ENCODE measurements at places on chromosomes 12 and 14. TPM values are rescaled to one million over a fixed set of nuclear protein-coding genes. Genes with fewer than 3 reads are reported as not detected.
A peak's percentile ranks its signal among the peaks of the same experiment; 100 is the strongest.

DNA sequence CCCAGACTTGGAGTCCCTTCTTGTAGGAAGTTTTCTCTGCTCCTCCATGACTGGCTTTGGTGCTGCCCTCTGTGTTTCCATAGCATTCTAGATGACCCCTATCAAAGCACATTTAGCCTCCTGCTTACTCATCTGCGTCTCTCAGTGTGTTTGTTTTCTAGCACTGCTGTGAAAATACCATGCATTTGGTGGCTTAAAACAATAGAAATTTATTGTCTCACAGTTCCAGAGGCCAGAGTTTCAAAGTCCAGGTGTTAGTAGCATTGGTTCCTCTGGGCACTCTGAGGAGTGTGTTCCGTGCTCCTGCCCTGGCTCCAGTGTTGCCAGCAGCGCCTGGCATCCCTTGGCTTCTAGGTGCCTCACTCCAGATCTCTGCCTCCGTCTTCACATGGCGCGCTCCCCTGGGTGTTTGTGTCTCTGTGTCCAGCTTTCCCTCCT lies 86.1 kb downstream of the CACNA1C start:
- no peak overlapping the region for H3K27ac ChIP-seq
- no peaks in the 10 kb centered on the region for H3K36me3 ChIP-seq
- H3K27me3 ChIP-seq = no peaks in the 10 kb centered on the region
- no peak overlapping the region for H3K4me3 ChIP-seq

GRCh38 chr12:27385766-27386564 lies 53.3 kb downstream of the BMAL2 start:
- no peaks in the 10 kb centered on the region for H3K36me3 ChIP-seq
- H3K4me1 ChIP-seq = no peaks in the 10 kb centered on the region
- H3K27ac ChIP-seq = no peak overlapping the region
- no peak overlapping the region for H3K4me3 ChIP-seq
- H3K27me3 ChIP-seq = no peaks in the 10 kb centered on the region

DNA sequence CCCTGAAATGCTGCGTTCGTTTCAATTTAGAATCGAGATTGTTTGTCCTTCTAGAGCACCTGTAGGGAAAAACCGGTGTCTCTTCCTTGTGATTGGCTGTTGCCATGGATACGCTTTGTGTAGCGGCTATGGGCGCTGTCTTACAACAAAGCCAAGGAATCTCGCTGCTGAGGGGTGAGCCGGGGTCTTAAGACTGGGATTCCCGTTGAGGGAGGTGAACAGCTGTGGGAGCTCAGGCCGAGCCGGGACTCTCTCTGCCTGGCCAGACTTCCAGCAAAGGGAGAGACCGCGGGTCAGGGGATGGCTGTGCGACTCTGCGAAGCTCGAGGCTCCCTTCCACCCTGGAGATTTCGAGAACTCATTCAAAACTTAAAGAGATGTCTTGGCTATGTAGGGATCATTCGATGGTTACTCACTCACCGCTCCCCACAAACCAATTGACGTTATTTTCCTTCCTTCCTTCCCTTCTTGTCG lies at the start of the genes LRRIQ1 and TSPAN19:
Gene LRRIQ1 (plus strand): TSS at position 118 of the 474 bp plus-strand sequence. CDS start 1,826 bp downstream, outside the sequence.
Gene TSPAN19 (minus strand): TSS at position 44 of the 474 bp plus-strand sequence. CDS start 6,331 bp downstream, outside the sequence.
- peak; percentile 83 for DNase-seq
- no peak within 1 kb of the TSS for H3K27ac ChIP-seq
- peak within 1 kb of the TSS; percentile 85 for H3K4me3 ChIP-seq
- no peaks in the 10 kb centered on the region for H3K36me3 ChIP-seq
- no peaks in the 10 kb centered on the region for H3K27me3 ChIP-seq

DNA sequence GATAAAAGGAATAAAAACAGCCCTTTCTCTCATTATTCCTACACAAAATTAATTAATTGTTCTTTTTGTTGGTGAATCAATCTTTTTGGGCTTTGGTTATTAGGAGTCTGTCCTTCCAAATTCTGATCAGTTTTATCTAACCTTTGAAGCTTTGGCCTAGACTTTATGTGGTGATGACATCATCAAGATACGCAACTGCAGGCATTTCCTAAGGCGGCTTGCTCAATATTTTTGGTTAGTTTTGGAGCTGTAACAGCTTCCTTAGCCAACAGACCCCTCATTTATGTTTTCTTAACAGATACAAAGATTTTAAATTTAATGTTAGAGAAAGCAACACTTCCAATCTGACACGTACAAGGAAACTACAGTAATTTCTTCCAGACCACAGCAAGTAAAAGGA lies 87.8 kb upstream of the PDE3A start:
- no peaks in the 10 kb centered on the region for H3K27me3 ChIP-seq
- H3K4me1 ChIP-seq = no peaks in the 10 kb centered on the region
- H3K36me3 ChIP-seq = no peaks in the 10 kb centered on the region
- H3K4me3 ChIP-seq = no peak overlapping the region
- no peak for DNase-seq

DNA sequence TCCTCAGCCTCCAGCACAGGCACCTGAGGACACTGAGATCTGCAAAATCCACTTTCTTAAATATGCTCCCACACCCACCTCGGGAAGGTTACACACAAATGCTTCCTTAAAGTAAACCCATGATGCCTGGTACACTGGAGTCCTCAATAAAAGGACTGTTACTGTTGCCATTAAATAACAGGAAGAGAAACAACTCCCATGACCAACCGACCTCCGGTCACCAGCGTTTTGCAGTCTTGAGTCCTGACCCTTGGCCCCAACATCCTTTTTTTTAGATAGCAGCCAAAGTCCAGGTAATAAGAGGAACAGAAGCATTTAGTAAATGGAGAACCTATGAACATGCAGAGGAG lies 42.4 kb downstream of the ITPK1 start:
- H3K36me3 ChIP-seq = no peaks in the 10 kb centered on the region
- H3K27me3 ChIP-seq = no peaks in the 10 kb centered on the region
- no peak overlapping the region for H3K4me3 ChIP-seq
- H3K27ac ChIP-seq = no peak overlapping the region

DNA sequence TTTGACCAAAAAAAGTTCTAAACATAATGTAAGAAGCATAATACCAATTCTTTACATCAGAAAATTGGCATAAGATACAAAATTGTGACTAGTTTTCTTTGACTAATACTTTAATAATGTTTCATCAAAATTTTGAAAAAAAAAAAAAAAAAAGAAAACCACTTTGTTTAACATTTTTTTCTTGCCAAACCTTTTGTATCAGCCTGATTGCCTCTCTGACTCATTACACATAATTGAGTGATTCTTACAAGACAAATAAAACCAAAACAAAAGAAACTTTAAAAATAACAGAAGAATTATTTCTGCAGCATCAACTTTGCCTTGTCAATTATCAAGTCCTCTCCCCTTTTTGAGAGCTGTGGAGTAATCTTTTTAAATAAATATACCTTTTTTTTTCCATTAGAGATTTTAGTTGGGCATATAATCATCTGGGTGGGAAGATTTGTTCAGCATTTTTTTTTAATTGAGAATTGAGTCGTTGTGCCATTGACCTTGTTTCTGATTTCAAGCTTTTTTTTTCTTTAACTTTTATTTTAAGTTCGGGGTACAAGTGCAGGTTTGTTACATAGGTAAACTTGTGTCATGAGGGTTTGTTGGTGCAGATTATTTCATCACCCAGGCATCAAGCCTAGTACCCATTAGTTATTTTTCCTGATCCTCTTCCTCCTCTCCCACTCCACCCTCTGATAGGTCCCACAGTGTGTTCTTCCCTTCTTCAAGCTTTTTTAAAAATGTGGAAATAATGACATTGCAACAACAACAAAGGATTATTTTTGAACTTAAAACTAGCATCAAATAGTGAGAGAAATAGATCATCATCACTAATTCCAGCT lies 45.8 kb upstream of the HMGA2 start:
- no peak for DNase-seq
- no peaks in the 10 kb centered on the region for H3K36me3 ChIP-seq
- H3K4me3 ChIP-seq = no peak overlapping the region
- no peaks in the 10 kb centered on the region for H3K27me3 ChIP-seq

The GPRC5D gene
- not detected for total RNA-seq

The USP44 gene
- total RNA-seq = 9.1 TPM

GRCh38 chr12:1993341-1993740 lies 10.9 kb downstream of the DCP1B start:
- no peaks in the 10 kb centered on the region for H3K27me3 ChIP-seq
- H3K36me3 ChIP-seq = no peaks in the 10 kb centered on the region
- no peak for DNase-seq
- H3K4me1 ChIP-seq = no peaks in the 10 kb centered on the region
- no peak overlapping the region for H3K4me3 ChIP-seq

GRCh38 chr12:124175704-124176103 lies 119.2 kb upstream of the RFLNA start:
- no peak overlapping the region for H3K4me3 ChIP-seq
- no peak for DNase-seq
- H3K36me3 ChIP-seq = no peaks in the 10 kb centered on the region
- H3K27ac ChIP-seq = no peak overlapping the region
- H3K27me3 ChIP-seq = no peaks in the 10 kb centered on the region

The TAS2R9 gene
- not detected for total RNA-seq

- H3K4me1 ChIP-seq = no peaks in the 10 kb centered on the region
- no peaks in the 10 kb centered on the region for H3K27me3 ChIP-seq
- H3K27ac ChIP-seq = no peak overlapping the region
- DNase-seq = no peak
- H3K4me3 ChIP-seq = no peak overlapping the region
Measured at GRCh38 chr12:21949036-21949435, 7.8 kb upstream of the ABCC9 start.

The PRH1 gene
- 62.9 TPM for total RNA-seq

DNA sequence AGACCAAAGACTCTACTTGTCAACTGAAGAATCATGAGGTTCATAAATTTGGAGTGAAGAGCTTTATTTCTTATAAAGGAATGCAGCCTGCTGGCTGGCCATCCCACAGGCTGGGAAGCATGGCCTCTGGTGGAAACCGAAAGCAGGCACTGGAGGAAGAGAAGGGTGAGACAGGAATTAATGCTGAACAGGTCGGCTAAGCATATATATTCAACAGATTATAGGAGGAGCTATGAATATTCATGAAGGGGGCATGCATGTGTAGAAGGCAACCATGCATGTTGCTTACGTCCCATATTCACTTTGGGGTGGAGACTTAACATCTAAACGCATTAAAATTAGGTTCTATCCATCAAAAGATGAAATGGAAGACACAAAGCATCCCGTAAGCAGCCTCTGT lies 20.6 kb upstream of the RGS6 start:
- H3K27me3 ChIP-seq = no peaks in the 10 kb centered on the region
- H3K36me3 ChIP-seq = no peaks in the 10 kb centered on the region
- no peak overlapping the region for H3K4me3 ChIP-seq
- no peak for DNase-seq

The TMEM63C gene
- 0.67 TPM for total RNA-seq

DNA sequence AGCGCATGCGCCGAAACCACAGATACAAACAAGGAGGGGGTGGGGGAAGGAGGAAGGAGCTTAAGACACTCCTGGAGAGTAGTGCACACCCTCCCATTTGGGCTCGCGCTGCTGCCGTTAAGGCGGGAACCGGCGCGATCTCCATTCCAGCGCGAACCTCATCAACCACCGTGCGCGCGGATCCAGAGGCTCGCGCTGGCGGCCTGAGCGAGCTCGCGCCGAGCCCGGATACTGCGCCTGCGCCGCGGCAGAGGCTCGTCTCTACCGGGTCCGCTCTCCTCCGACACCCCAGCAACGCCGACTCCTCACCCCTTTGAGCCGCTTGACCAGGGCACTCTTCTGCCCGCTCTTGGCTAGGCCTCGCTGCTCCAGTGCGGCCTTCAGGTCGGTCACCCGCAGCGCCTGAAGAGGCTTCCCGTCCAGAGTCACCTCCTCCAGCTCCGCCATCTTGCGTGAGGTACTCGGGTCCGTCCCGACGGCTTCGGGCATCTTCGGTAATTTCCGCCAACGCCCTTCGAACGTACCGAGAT lies at the start of gene ACIN1:
Gene ACIN1 (minus strand): TSS at position 471 of the 530 bp plus-strand sequence. CDS start 24 bp downstream, at position 447.
- H3K4me3 ChIP-seq = peak within 1 kb of the TSS; percentile 92
- no peaks in the 10 kb centered on the region for H3K27me3 ChIP-seq
- DNase-seq = no peak
- H3K36me3 ChIP-seq = peaks cover 27% of the 10 kb centered on the region
- peaks cover 55% of the 10 kb centered on the region for H3K4me1 ChIP-seq

DNA sequence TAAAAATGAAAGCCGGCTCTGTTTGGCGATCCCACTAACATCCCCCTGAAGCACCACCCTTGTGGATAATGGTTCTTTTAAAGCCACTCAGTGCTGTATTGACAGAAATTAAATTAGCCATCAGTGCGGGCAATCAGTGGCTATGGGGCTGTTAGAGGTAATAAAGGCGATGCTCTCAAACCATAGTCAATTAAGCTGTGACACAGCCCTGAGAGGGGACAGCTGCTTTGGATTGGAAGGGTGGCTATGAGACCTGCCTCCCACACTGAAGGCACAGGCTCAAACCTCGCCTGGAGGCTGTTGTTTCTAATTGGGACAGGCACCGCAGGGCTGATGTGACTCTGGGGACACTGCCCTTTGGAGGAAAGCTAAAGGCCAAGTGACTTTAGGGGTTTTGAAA lies 562.2 kb downstream of the VRK1 start:
- no peaks in the 10 kb centered on the region for H3K36me3 ChIP-seq
- no peaks in the 10 kb centered on the region for H3K4me1 ChIP-seq
- no peak overlapping the region for H3K27ac ChIP-seq
- no peak overlapping the region for H3K4me3 ChIP-seq

DNA sequence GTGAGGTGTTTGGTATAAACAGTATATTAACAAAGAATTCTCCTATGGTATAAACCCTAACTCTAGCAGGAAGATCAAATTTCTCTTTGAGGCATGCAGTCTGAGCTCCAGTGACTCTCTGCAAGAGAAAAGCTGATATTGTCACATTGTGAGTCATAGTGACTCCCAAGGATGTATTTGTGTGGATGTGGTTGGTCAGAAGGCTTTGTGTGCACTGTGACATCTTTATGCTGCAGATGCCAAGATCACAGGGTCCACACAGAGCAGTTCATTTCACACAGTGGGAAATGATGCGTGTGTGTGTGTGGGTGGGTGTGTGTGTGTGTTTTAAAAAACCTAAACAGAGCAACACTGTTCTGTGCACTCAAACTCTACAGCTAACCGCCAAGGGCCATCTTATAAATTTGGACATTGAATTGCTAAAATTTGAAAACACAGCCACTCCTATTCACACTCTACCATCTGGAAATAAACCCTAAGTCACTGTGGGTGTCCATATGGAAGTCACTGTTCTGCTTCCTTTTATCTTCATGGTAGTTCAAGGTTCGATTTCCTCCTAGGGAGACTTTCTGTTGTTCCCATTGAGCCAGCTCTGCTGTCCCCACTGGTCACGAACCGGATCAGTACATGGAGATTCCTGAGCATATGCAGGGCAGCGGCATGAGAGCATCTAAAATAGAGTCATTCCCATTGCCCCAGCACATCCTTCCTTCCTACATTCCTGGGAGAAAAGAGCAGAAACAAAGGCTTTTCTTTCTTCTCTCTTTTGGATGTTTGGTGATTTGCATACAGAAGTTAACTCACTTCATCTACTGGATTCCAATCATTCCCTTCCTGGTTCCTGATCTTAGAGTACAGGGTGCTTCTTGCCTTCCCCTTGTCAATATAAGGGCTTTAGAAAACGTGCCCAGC lies 727.6 kb downstream of the DIO2 start:
- no peak overlapping the region for H3K27ac ChIP-seq
- H3K36me3 ChIP-seq = no peaks in the 10 kb centered on the region
- H3K4me1 ChIP-seq = no peaks in the 10 kb centered on the region
- H3K4me3 ChIP-seq = no peak overlapping the region
- DNase-seq = no peak

The MYO1H gene
- total RNA-seq = 0.88 TPM

GRCh38 chr14:99155173-99156089 lies 116.6 kb downstream of the BCL11B start:
- no peak for DNase-seq

All from thyroid gland (tissue), 4 donors.